Fibroblast of lung (primary cell): ENCODE measurements at places on chromosomes 11 and 22. TPM values are rescaled to one million over a fixed set of nuclear protein-coding genes. Genes with fewer than 3 reads are reported as not detected.

Gene MYBPC3
- not detected in 2 replicates for total RNA-seq

Gene MS4A4A
- not detected in 2 replicates for total RNA-seq

Gene C11orf65
- 1.8 and 2.3 TPM in 2 replicates for total RNA-seq

Gene INCENP
- total RNA-seq = 6.4 and 12.7 TPM in 2 replicates

Gene OR4C15
- not detected in 2 replicates for total RNA-seq

Gene C22orf42
- not detected in 2 replicates for total RNA-seq

Gene NXPE1
- total RNA-seq = not detected in 2 replicates

Gene SMTNL1
- total RNA-seq = not detected in 2 replicates

Gene MS4A4E
- total RNA-seq = not detected in 2 replicates

Gene RFPL3
- total RNA-seq = not detected in 2 replicates

Gene PDE3B
- total RNA-seq = 9.2 and 11.2 TPM in 2 replicates

Gene SPDYC
- total RNA-seq = not detected in 2 replicates

Gene TTC36
- 0.99 and 1.0 TPM in 2 replicates for total RNA-seq

Gene CELF1
- 74.2 and 100 TPM in 2 replicates for total RNA-seq

Gene PHLDB1
- 45.5 and 51.4 TPM in 2 replicates for total RNA-seq

Gene DRD2
- total RNA-seq = not detected in 2 replicates

Gene PYGM
- 0.26 and 0.50 TPM in 2 replicates for total RNA-seq

Gene ANKK1
- under 0.01 TPM in 1 of 2 replicates, not detected in the other for total RNA-seq

Gene P2RX3
- not detected in 2 replicates for total RNA-seq

Gene GUCY1A2
- total RNA-seq = 0.50 and 2.6 TPM in 2 replicates

Gene PRRG4
- total RNA-seq = under 0.01 and 0.33 TPM in 2 replicates

Gene USP47
- total RNA-seq = 97.8 and 162 TPM in 2 replicates

Gene CEP126
- 1.8 and 6.4 TPM in 2 replicates for total RNA-seq

Gene CASP5
- 0.17 and 0.26 TPM in 2 replicates for total RNA-seq

Gene APOA4
- total RNA-seq = not detected in 2 replicates

Gene SULT4A1
- under 0.01 and 0.50 TPM in 2 replicates for total RNA-seq
